Activated CD4-positive, alpha-beta T cell treated with anti-CD3 and anti-CD28 coated beads, Interleukin-2, amount 10 ng/mL, durations not matched to agents 7 days and 5 days (primary cell): ENCODE measurements at places on chromosomes 3 and 15. TPM values are rescaled to one million over a fixed set of nuclear protein-coding genes. Genes with fewer than 3 reads are reported as not detected.
A peak's percentile ranks its signal among the peaks of the same experiment; 100 is the strongest.

DNA sequence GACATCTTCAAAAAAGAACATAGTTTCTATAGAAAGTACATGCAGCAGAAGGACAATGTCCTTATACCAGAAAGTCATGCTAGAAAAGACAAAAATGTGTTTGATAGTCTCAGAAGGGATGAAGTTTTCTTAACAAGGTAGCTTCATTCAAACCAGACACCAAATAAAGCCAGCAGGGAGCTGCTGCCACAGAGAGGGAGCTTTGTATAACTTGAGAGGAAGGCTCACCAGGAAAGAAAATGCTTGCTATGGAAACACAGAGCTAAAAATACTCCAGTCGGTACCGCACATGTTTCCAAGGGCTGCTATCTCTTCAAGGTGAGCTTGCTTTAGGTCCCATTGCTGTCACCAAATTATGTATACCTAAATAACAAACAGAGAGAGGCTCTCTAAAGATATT, 1074.8 kb upstream of the ALCAM start:
- no peaks in the 10 kb centered on the region for H3K36me3 ChIP-seq
- peak overlapping the region; percentile 44 for H3K27ac ChIP-seq
- no peak for DNase-seq
- peak overlapping the region; percentile 25 for H3K4me3 ChIP-seq
- H3K27me3 ChIP-seq: no peaks in the 10 kb centered on the region

GRCh38 chr3:16088496-16088895, 86.0 kb upstream of the GALNT15 start:
- no peak for DNase-seq
- peaks cover 5% of the 10 kb centered on the region for H3K27me3 ChIP-seq
- H3K4me1 ChIP-seq: no peaks in the 10 kb centered on the region
- no peak overlapping the region for H3K4me3 ChIP-seq

Gene GOLGA6B
- not detected for total RNA-seq

DNA sequence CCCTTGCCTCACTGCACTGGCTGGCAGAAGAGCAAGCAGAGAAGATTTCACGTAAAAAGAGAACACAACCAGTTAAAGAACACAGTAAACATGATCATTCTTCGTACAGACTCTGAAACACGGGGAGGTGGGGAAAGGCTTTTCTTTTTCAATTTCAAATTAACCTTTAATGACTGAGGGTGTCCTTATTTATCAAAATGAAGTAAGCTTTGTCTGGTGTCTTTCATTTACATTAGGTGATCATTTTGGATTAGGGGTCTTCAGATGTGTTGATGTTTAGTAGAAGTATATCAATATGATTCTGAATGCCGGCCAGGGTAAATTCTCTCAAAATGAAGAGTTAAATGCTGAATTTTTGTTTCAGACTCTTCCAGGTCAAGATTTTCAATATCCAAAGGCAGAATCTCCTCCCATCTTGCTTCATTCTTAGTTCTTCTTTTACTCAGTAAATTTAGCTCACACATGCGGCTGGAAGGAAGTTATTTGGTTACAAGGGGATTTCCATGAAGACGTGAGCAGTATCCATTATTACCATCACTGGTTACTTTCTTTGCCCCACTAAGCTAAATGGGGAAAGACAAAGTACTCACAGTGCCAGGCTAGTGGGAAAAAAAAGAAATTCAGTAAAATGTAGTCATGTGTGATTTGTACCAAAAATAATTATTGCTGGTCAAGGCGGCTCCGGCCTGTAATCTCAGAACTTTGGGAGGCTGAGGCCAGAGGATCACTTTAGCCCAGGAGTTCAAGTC, 272.2 kb upstream of the NR2F2 start:
- H3K4me3 ChIP-seq: no peak overlapping the region
- H3K27ac ChIP-seq: no peak overlapping the region
- H3K36me3 ChIP-seq: no peaks in the 10 kb centered on the region
- peaks cover 4% of the 10 kb centered on the region for H3K4me1 ChIP-seq
- DNase-seq: no peak

DNA sequence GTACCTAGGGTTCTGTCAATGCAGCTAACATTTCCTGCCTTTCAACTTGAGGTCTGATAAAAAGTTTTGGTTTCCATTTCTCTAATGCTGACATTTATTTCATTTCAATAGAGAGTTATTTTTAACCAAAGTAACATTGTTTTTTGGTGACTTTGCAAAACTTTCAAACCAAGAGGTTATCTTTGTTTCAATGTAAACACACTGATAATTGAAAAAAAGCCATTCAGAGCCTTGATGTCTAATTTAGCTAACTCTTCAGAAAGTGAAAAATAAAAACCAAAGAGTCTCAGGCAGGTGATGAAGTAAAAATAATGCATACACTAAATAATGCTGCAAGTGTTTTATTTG, 9.6 kb upstream of the TIPARP start:
- H3K27me3 ChIP-seq: no peaks in the 10 kb centered on the region
- peaks cover 76% of the 10 kb centered on the region for H3K4me1 ChIP-seq
- H3K4me3 ChIP-seq: peak overlapping the region; percentile 46

DNA sequence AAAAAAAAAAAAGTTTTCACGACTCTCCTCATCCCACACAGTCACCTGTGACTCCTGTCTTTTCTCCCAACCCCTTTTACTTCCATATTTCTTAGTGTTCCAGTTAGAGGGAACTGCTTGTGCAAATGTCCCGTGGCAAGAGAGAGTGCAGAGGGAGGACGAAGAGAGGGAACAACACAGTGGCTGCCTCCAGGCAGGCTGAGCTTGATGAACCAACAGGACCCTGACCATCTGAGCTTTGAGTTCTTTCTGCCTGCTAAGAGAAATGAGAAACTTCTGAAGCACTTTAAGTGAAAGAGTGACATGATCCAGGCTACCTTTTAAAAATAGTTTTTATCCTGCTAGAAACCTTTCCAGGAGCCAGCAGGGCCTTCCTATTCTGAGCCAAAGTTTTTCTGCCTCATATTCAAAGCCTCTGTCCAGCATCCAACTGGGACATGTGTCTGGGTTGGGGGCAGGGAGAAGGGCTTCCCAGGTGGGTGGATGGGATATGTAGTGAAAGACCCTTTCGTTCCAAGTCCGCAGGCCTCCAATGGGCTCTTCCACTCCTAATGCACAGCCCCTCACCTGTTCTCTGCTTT, 239.9 kb downstream of the OPA1 start:
- H3K4me3 ChIP-seq: no peak overlapping the region
- no peak for DNase-seq
- no peak overlapping the region for H3K27ac ChIP-seq
- peaks cover 2% of the 10 kb centered on the region for H3K27me3 ChIP-seq
- H3K4me1 ChIP-seq: peaks cover 7% of the 10 kb centered on the region
- H3K36me3 ChIP-seq: no peaks in the 10 kb centered on the region

Gene UPK1B
- total RNA-seq: not detected

Gene GRK7
- total RNA-seq: not detected

DNA sequence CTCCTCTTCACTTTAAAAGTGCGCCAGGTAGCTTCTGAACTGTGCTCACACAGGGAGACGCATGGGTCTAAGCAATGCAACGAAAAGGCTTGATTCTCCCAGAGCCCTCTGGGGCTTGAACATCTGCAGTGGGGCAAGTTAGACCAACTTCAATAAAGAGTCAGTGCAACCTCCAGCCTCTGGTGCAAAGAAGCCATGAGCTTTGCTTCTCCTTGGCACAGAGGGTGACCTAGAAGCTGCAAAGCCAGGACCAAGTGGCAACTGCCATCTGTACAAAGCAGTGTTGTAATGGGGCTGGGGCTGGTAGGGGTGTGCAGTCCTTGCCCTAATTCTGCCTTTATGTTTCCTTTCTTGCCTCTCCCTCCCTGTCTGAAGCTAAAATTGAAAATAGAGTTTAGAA, 219.0 kb upstream of the CD96 start:
- peaks cover 14% of the 10 kb centered on the region for H3K36me3 ChIP-seq
- H3K4me3 ChIP-seq: no peak overlapping the region
- no peak overlapping the region for H3K27ac ChIP-seq
- no peak for DNase-seq
- H3K4me1 ChIP-seq: peaks cover 33% of the 10 kb centered on the region

Gene RAB6B
- total RNA-seq: not detected

Gene GOLGA6L9
- 1.3 TPM for total RNA-seq

DNA sequence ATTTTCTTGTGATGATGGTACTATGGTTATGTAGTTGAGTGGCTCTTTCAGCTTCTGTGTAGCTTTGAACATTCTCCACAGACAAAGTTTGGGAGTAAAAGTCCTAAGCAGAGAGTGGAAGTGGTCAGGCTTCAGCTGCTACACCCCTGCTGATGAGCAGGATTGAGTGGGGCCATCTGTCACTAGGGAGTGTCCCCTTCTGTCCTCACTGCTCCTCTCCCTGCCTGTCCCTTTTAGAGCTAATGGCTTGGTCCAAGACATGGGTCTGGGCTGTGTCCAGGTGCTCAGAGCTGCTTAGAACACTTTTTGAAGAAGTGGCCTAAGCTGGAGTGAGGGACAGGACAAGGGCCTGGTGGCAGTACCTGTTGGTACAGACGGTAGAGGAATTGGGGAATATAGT, 15.1 kb downstream of the MYZAP start:
- peaks cover 3% of the 10 kb centered on the region for H3K27me3 ChIP-seq
- no peak for DNase-seq
- no peak overlapping the region for H3K27ac ChIP-seq
- H3K4me1 ChIP-seq: no peaks in the 10 kb centered on the region

- H3K27ac ChIP-seq: no peak overlapping the region
- no peaks in the 10 kb centered on the region for H3K36me3 ChIP-seq
- H3K27me3 ChIP-seq: peaks cover 9% of the 10 kb centered on the region
- no peak for DNase-seq
- H3K4me3 ChIP-seq: no peak overlapping the region
- no peaks in the 10 kb centered on the region for H3K4me1 ChIP-seq
Measured at GRCh38 chr15:39195961-39196486, 384.9 kb upstream of the THBS1 start.

Gene GOLGA8S
- 0.20 TPM for total RNA-seq

- H3K4me3 ChIP-seq: no peak overlapping the region
- no peak overlapping the region for H3K27ac ChIP-seq
- H3K27me3 ChIP-seq: peaks cover 11% of the 10 kb centered on the region
Measured at GRCh38 chr3:136835089-136835812, 16.3 kb downstream of the SLC35G2 start.

DNA sequence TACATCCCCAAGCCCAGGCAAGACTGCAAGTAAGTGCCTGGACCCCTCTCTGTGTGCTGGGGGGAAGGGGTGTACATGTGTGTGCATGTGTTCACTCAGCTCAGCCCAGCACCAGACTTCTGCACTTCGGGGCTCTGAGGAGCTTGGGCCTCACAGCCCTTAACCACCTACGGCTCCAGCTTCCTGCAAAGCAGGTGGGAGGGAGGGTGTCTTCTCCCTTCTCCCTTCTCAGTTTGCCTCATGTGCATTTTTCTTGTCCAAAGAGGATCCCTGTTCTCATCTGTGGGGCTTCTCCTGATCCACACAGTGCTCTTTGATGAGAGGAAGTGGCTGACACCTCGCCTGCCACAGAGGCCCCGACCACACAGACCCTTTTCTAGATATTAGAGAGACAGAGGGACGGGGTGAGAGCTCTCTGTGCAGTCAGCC, 69.3 kb downstream of the MESD start:
- H3K4me3 ChIP-seq: no peak overlapping the region
- no peaks in the 10 kb centered on the region for H3K36me3 ChIP-seq

DNA sequence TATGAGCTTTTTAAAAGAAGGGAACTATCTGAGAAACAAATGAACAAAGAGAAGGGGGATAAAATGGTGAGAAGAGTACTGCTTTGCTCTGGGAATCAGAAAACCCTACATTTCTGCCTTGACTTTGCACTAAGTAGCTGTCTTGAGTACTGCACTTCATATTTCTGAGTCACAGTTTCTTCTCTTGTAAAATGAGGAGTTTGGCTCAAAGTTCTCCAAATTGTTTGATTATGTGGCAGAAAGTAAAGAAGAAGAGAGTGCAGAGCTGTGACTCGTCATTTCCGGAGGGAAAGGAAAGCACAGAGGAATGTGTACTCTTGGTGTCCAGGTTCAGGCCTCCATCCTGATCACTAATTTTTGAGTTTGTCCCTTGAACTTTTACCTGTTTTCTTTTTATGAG, 54.7 kb downstream of the TP63 start:
- no peaks in the 10 kb centered on the region for H3K27me3 ChIP-seq
- DNase-seq: no peak
- no peaks in the 10 kb centered on the region for H3K36me3 ChIP-seq
- no peak overlapping the region for H3K4me3 ChIP-seq
- H3K4me1 ChIP-seq: peaks cover 5% of the 10 kb centered on the region
- H3K27ac ChIP-seq: no peak overlapping the region

DNA sequence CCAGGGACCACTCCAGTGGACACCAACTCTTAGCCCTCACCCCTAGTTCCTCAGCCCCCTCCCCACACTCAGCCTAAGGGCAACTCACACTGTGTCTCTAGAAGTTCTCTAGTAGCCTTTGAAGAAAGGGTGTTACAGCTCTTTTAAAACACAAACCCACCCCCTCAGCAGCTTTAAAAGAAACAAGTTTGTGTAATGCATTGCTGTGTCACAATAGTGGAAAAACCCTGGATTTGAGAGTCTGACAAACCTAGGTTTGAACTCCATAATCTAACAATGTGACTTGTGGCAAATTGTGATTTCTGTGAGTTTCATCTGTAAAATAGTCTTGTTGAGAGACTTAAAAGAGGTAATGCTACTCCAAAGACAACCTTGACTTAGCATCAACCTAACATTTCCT, 54.0 kb downstream of the PLCH1 start:
- no peak overlapping the region for H3K27ac ChIP-seq
- no peak for DNase-seq
- H3K36me3 ChIP-seq: no peaks in the 10 kb centered on the region
- no peaks in the 10 kb centered on the region for H3K4me1 ChIP-seq
- H3K27me3 ChIP-seq: peaks cover 5% of the 10 kb centered on the region
- H3K4me3 ChIP-seq: no peak overlapping the region

Gene RBPMS2
- not detected for total RNA-seq

Gene MRPS11
- total RNA-seq: 57.9 TPM

- no peaks in the 10 kb centered on the region for H3K27me3 ChIP-seq
- no peaks in the 10 kb centered on the region for H3K36me3 ChIP-seq
- no peak overlapping the region for H3K27ac ChIP-seq
- H3K4me1 ChIP-seq: no peaks in the 10 kb centered on the region
- H3K4me3 ChIP-seq: no peak overlapping the region
Measured at GRCh38 chr3:148332509-148332908, 365.2 kb upstream of the AGTR1 start.

GRCh38 chr3:103057003-103057402, 622.2 kb downstream of the ZPLD1 start:
- DNase-seq: no peak
- H3K36me3 ChIP-seq: no peaks in the 10 kb centered on the region
- no peak overlapping the region for H3K4me3 ChIP-seq

GRCh38 chr3:20975188-20975651, 775.8 kb downstream of the ZNF385D start:
- no peak overlapping the region for H3K27ac ChIP-seq
- DNase-seq: no peak
- no peaks in the 10 kb centered on the region for H3K36me3 ChIP-seq
